ENCODE measurements at places on chromosomes 7 and 10.

- no peak for DNase-seq
These were observed 95.8 kb upstream of the ZNF716 start for GRCh38 chr7:57354195-57354594.

DNA sequence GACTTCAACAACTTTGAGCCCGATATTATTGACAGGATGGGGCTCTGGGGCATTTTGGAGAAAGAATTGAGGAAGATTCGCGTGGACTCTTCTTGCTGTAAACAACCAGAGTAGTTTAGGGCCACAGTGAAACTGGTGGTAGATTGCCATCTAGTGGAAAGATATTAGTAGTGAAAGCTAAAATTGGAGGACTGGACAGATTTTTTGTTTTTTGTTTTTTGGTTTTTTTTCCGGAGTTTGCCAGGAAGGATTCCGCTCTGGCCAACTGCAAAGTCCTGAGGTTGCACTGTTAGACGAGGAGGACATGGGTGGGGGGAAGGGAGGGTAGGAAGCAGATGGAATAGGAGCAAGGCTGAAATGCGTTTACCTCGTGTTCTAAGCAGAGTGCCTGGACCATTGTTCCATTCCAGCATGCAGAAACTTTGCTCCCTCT lies 11.7 kb downstream of the NOBOX start:
- peak; percentile 75 for DNase-seq

GRCh38 chr10:21808550-21808949 lies 195.0 kb downstream of the DNAJC1 start:
- DNase-seq = no peak

- DNase-seq = no peak
These were observed 185.1 kb upstream of the ADO start for GRCh38 chr10:62619413-62619738.

DNA sequence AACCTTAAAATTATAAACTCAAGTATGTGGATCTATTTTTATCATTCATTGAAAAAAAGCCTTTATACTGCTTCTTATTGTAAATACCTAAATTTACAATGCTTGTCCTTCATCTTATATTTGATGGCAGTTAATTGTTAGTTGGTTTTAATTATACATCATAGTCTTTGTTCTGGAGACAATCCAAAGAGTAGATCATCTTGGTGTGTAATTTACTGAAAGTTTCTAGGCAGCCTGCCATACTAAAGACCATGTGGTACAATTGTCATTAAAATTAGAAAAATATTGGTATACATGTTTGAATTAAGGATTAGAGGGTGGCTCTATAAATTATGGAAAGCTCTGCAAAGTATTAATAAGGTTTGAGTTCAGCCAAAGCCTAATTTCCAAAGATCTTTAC lies 231.4 kb downstream of the KCND2 start:
- no peak for DNase-seq
